Nasal cavity respiratory epithelium epithelial cell of viscerocranial mucosa (primary cell): ENCODE measurements at places on chromosomes 3 and 15. TPM values are rescaled to one million over a fixed set of nuclear protein-coding genes. Genes with fewer than 3 reads are reported as not detected.

HCLS1 gene
- total RNA-seq = 3.8 and 29.3 TPM in 2 replicates

SMARCC1 gene
- 37.6 and 69.2 TPM in 2 replicates for total RNA-seq

CYP1A2 gene
- not detected in 2 replicates for total RNA-seq

BFSP2 gene
- total RNA-seq = not detected in 2 replicates

PARP15 gene
- under 0.01 and 0.21 TPM in 2 replicates for total RNA-seq

KCNH8 gene
- not detected in 2 replicates for total RNA-seq

RPUSD2 gene
- 15.4 and 16.0 TPM in 2 replicates for total RNA-seq
